ENCODE measurements at places on chromosomes 7 and 10.
A peak's percentile ranks its signal among the peaks of the same experiment; 100 is the strongest.

DNA sequence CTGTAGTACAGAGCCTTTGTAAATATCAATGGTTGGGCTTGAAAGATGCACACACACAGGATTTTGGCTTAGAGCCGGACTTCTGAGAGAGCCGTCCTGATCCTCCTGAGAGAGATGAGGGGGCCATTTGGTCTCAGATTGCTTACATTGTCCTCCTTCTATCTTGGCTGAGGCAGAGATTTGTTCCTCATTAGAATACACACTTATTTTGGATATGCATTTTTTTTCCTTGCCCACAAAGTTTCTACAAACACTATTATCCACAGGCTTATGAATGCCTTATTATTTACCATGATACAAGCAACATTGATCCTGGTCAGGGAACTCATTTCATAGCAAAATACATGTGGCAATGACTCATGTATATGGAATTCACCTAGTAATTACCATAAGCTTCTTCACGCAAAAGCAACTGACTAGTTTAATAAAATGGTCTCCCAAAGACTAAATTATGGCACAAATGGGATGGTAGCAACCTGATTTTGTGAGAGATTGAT, 175.3 kb downstream of the MDFIC start:
- DNase-seq = no peak

GRCh38 chr7:117873310-117874190, at the start of gene CTTNBP2:
Gene CTTNBP2 (minus strand): TSS chr7:117873441. CDS start chr7:117873415, 26 bp downstream.
- no peak for DNase-seq

GRCh38 chr10:133195096-133195495, 34.9 kb upstream of the UTF1 start:
- DNase-seq = no peak

DNA sequence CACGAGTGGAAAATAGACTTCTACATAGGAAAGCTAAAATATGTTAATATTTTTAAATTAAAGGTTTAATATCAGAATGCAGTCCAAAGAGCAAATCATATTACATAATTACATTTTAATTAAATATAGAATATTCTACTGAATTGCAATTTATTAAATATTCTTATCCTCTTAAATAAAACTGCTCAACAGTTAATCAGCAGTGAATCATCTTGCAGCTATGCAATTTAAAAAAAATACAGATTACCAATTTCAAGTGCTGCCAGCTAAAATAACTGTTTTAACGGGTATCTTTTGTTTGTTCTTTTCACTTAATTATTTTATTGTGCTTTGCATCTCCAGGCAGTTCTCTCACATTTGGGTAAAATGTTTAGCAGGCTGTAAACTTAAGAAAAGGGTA, 82.2 kb downstream of the ZNRF2 start:
- DNase-seq = no peak

- no peak for DNase-seq
Observed at GRCh38 chr10:118003126-118003525, 43.6 kb downstream of the RAB11FIP2 start.

DNA sequence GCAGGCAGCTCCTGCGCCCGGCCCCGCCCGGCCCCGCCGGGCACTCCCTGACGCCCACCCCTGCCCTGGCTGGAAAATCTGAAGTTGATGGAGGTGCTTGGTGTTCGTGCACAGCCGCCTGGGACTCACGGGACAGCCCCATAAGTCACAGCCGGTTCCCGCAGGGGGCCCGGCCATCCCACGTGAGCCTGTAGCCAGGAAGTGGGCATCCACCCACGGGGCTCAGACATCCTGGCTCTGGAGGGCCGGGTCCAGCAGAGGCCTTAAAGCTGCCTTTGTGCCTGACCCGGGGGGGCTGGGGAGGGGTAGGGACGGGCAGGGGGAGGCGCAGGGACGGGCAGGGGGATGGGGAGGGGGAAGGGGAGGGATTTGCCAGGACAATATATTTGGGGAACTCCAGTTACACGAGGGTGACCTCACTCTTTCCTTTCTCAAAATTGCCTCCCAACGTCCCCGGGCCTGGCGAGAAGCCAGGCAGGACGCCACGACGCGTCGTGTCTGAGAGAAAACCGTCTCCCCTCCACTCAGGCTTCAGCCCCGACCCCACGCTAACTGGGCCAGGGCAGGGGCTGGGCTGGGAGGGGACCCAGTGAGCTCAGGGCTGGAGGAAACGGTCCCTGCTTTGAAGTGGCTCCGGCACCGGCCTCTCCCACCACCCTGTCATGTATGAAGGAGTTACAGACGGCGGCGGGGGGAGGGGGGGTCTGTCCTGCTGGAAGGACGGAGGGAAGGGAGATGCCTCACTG, 82.1 kb upstream of the PDGFA start:
- DNase-seq = peak; percentile 76

DNA sequence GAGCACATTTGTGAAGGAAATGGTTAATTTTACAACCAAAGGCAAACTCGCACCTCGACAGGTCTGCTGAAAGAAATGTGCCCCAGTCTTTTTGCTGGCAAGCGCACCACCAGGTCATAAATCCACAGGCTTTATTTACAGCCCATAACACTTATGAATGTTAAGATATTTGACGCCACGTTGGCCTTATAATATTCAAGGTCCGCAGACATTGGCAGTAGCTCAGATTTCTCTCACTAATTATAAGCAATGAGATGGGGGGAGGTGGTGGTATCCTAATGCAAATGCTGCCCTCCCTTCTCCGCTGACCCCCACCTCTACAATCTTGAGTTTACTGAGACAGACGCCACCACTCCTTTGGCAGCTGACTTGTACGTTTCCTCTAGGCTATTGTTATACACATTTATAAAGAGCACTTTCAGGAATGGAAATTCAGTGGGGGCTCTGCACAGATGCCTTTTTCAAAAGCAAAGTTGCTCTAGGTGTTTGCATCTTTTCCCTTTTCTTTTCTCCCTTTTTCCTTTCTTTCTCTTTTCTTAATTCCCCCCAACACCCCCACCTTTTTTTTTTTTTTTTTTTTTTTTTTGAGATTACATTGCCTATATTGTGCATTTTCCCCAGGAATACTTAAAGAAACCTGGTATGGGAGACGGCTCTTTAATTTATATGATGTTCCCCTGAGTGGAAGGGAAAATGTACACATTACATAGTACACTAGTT, 6.7 kb downstream of the TCF7L2 start:
- no peak for DNase-seq

GRCh38 chr10:6445671-6446316, 134.3 kb downstream of the PRKCQ start:
- DNase-seq = peak; percentile 79

GRCh38 chr7:129008645-129009414, 46.1 kb downstream of the TNPO3 start:
- no peak for DNase-seq

DNA sequence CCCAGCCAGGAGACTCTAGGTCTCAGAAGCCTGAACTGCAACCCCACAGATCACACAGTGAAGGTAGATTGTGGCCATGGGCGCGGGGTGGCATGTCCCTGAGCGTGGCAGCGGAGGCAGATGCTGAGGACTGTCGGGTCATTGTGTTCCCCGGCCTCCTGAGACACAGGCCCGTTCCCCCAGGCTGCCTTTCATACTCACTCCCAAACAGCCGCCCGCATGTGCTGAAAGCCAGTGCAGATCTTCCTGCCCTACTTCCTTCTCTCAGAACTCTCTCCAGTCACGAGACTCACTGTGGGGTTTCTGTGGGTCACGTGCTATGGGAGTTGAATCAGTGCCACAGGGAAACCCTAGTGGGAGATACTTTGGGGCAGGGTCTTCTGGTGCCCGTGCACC, 48.0 kb downstream of the ZNF467 start:
- DNase-seq = no peak

- DNase-seq = no peak
Observed at GRCh38 chr10:14532473-14533251, 201.9 kb upstream of the FRMD4A start.

GRCh38 chr10:67088036-67088435, 162.2 kb downstream of the LRRTM3 start:
- no peak for DNase-seq

- DNase-seq = no peak
Observed at GRCh38 chr10:10886861-10887531, 130.7 kb upstream of the CELF2 start.

- no peak for DNase-seq
Observed at GRCh38 chr10:94617389-94617944, 66.1 kb upstream of the CYP2C18 start.

- no peak for DNase-seq
Observed at GRCh38 chr10:114061148-114061547, 17.5 kb downstream of the ADRB1 start.

DNA sequence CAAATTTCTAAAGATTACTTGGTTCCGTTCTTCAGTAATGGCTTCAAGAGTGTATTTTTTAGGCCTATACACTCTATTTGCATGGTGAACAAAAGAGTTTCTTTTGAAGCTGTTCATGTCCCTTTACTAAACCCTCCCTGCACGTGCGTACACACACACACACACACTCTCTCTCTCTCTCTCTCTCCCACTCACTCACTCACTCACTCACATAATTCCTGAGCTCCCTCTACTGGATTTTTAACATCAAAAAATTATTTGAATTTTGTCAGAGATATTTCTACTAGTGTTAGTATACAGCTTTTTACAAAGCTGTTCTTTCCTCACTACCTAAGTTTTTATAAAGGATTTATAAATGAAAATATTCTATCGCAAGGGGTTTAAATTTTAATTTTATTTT, 85.9 kb downstream of the UBE3C start:
- no peak for DNase-seq

DNA sequence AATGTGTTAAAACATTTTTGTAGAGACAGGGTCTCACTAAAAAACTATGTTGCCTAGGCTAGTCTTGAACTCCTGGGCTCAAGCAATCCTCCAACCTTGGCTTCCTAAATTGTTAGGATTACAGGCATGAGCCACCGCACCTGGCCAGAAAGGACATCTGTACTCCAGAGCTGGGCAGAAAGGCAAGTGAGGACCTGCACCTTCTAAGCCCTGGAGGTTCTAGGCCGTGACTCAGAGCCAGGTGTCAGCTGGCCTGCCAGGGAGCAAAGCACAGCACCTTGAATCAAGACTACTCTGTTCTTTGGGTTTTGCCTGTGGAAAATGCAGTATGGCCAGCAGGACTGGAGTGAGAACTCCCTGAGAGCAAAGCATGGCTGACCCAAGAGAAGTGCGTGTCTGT, 396.5 kb downstream of the ADRA2A start:
- no peak for DNase-seq

DNA sequence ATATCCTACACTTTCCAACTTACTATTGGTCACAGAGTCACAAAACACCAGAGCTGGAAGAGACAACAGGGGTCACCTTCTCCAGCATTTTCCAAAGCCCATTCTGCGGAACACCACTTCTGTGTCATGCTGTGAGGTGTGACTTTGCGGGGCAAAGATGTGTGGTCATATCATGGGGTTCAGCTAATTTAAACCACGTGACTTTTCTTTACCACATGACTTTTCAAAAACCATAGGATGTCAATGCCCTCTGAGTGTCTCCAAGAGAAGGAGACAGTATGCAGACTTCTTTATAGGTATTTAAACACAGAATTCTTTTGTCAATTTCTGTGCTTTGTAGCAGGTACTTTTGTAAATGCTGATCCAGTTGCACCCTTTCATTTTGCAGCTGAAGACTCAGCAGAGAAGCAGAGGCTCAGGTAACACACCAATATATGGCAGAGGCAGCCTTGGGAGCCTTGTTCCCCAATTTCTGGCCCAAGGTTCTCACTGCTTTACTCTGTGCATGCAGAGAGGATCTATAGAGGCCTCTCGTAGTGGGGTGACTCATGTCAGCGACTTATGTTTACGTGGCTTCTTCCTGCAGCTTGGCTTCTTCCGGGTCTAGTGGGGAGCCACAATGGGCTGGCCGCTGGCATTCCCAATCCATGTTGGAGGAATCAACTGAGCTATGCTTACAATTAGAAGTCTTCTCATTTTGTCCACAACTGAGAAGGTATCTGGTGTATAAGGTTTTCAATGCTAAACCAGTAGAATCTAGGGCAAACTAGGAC, 104.0 kb upstream of the RHOBTB1 start:
- DNase-seq = no peak

DNA sequence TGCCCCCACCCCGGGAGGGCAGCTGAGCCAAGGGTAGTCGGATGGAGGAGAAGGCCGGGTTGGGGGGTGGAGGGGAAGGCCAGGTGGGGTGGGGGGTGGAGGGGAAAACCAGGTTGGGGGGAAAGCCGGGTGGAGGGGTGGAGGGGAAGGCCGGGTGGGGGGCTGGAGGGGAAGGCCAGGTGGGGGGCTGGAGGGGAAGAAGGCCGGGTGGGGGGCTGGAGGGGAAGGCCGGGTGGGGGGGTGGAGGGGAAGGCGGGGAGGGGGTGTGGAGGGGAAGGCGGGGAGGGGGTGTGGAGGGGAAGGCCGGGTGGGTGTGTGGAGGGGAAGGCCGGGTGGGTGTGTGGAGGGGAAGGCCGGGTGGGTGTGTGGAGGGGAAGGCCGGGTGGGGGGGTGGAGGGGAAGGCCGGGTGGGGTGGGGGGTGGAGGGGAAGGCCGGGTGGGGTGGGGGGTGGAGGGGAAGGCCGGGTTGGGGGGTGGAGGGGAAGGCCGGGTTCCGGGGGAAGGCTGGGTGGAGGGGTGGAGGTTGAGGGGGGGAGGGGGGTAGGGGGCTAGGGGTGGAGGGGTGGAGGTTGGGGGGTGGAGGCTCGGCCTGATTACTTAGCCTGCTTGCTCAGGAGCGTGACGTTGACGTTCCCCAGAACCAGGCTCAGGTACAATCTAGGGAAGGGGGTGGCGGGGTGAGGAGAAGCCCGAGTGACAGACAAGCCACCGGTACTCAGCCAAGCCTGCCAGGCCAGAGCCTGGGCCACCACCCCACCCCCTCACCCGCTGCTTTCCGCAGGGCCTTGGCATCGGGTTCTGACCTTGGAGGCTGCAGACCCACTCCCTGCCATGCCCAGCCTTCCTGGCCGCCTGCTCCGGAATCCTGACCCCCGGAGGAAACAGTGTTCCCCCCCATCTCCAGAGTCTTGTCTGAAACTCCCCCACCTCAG, 5.6 kb downstream of the TMEM120A start:
- DNase-seq = no peak

- no peak for DNase-seq
Observed at GRCh38 chr10:5732141-5732540, 47.5 kb downstream of the TASOR2 start.

GRCh38 chr7:32587411-32587948, 92.2 kb downstream of the AVL9 start:
- DNase-seq = no peak

DNA sequence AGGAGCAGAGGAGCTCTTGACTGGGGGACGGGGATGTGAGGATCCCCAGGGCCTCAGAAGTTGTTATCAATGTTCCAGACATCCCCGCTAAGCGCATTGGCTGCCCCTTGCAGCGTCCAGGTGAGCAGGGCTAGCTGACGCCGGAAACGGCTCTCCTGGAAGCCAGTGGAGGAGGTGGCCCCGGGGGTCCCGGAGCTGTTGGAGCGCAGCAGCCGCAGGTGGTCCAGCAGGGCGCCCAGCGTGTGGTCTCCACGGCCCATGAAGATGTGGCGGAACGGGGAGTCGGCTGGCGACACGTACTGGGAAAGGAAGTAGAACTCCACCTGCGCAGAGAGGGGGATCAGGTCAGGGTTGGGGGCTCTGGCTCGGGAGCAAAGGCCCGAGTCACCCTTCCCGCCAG, 8.5 kb downstream of the MOSPD3 start:
- DNase-seq = no peak

GRCh38 chr10:103476046-103476768, 2.8 kb downstream of the CALHM3 start:
- DNase-seq = peak; percentile 19

- DNase-seq = no peak
Observed at GRCh38 chr10:88097536-88097935, 234.1 kb downstream of the PTEN start.
